ENCODE measurements at places on chromosomes 13 and 19.
A peak's percentile ranks its signal among the peaks of the same experiment; 100 is the strongest.

DNA sequence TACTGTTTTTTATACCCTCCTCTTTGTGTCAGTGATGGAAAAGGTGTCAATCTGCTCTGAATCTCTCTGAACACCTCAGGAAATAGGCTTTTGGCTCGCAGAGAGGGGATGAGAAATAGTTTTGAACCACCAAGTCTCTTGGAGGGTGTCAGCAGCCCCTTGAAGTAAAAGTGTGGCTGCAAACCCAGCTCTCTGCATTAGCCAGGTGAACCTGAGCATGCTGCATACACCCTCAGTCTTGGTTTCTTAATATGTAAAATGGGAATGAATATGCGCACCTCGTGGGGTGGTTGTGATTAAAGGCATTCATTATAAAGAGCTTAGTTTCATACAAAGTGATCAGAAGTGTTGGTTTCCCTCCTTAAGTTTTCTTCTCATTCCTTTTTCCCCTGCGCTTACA is 1.4 kb upstream of the DHRS12 start:
- DNase-seq: no peak

DNA sequence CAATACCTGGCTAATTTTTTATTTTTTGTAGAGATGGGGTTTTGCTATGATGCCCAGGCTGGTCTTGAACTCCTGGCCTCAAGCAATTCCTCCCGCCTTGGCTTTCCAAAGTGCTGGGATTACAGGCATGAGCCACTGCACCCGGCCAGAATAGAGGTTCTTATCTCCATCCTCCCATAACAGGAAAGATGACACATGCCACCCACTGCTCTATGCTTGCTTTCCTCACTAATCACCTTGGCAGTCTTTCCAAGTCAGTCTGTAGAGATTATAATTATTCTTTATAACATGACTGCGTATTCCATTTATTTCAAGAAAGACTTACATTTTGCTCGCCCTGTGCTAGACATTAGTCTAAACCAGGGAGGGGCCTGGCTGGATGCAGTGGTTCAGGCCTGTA is 6.7 kb downstream of the VAV1 start:
- no peak for DNase-seq

DNA sequence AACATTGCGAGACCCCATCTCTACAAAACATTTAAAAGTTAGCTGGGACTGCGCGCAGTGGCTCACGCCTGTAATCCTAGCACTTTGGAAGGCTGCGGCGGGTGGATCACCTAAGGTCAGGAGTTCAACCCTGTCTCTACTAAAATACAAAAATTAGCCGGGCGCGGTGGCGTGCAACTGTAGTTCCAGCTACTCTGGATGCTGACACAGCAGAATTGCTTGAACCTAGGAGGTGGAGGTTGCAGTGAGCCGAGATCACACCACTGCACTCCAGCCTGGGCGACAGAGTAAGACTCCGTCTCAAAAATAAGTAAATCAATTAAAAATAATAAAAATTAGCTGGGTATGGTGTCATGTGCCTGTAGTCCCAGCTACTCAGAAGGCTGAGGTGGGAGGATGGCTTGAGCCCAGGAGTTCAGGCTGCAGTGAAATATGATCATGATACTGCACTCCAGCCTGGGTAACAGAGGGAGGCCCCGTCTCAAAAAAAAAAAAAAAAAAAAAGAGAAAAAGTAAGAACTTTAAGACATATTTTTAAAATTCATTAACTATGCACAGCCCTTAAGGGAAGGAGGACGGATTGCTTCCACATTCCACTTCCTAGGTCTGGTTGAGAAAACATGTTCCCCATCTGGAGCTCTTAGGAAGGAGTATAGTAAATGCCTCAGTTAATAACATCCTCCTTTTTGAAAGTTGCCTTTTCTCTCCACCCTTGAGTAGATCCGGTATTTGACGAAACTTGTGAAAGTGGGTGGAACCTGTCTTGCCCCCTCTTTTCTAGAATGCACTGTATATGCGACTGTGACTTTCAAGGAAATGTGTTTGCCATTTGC is 26.1 kb downstream of the EXOC3L2 start:
- no peak for DNase-seq

DNA sequence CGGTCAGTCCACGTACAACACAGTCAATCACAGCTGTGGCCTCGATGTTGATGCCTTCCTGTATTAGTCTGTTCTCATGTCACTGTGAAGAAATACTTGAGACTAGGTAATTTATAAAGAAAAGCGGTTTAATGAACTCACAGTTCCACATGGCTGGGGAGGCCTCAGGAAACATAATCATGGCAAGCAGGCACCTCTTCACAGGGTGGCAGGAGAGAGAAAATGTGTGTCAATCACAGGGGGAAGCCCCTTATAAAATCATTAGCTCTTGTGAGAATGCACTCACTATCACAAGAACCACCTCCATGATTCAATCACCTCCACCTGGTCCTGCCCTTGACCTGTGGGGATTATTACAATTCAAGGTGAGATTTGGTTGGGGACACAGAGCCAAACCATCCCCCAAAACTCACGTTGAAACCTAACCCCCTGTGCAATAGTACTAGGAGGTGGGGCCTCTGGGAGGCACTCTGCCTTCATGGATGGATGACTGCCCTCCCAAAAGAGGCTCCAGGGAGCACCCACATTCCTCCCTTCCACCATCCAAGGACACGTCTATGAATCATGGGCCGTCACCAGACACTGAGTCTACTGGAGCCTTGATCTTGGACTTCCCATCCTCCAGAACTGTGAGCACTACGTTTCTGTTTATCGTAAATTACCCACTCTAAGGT is 2.3 kb upstream of the PROZ start:
- no peak for DNase-seq

GRCh38 chr19:29098863-29099481 is 114.0 kb downstream of the UQCRFS1 start:
- no peak for DNase-seq

DNA sequence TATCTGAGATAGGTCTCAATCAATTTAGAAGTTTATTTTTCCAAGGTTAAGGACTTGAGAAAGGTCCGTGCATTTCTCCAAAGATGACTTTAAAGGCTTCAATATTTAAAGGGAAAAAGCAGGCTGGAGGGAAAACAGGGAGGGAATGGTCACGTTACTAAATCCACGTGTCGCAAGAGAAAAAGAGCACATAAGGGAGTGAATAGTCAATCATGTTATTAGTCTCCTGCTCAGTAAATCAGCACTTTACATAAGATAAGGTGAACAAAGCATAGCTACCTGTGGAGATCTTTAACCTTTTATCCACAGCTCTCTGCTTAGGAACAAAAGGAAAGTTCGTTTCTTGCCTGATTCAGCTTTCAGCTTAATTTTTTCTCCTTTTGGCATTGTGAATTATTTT is 31.3 kb upstream of the LSM14A start:
- no peak for DNase-seq

- no peak for DNase-seq
Observed at GRCh38 chr13:101706651-101707050, 254.2 kb downstream of the ITGBL1 start.

GRCh38 chr19:57599761-57600383 is at the start of gene ZNF530:
ZNF530 (plus strand) TSS chr19:57599885; CDS start chr19:57604346, 4,461 bp downstream.
- DNase-seq: peak; percentile 82

DNA sequence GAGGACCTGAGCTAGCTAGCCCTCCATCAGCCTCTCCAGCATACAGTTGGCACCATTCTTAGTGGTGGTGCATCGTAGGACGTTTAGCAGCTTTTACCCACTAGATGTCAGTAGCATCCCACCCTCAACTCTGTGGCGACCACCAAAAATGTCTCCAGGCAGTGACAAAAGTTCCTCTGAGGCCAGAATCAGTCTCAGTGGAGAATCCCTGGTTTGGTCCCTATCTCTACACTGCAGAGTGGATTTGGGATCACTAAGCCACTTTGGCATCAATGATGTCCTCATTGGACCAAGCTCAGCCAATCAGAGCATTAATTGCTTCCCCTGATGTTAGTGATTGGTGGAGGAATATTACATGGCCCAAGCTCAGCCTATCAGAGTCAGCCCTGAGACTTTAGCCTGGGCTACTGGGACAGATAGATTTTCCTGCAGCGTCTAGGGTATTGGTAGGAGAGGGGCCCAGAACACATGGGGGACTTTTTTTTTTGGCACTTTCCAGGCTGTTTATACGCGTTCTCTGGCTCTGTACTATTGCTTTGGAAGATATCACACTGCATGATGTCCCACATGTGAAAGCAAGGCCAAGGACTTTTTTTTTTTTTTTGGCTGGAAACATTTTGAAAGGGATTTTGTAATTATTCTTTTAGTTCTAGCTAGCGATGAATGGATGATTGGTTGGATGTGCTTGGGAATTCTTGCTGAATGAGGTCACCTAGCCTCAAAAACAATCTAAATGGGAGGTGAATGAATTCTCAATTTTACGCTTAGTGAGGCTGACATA is 7.0 kb downstream of the TMEM221 start:
- no peak for DNase-seq

- no peak for DNase-seq
Observed at GRCh38 chr13:21124852-21125251, 51.5 kb downstream of the SKA3 start.

- DNase-seq: no peak
Observed at GRCh38 chr19:31066385-31066784, 282.9 kb downstream of the TSHZ3 start.

GRCh38 chr19:55209693-55210472 is 582 bp upstream of the PTPRH start:
- no peak for DNase-seq

GRCh38 chr19:46115396-46116106 is 8.9 kb downstream of the IGFL3 start:
- no peak for DNase-seq
